ENCODE measurements at places on chromosomes 7 and 10.

- DNase-seq: no peak
Observed at GRCh38 chr10:76404531-76404930, 973.1 kb downstream of the LRMDA start.

DNA sequence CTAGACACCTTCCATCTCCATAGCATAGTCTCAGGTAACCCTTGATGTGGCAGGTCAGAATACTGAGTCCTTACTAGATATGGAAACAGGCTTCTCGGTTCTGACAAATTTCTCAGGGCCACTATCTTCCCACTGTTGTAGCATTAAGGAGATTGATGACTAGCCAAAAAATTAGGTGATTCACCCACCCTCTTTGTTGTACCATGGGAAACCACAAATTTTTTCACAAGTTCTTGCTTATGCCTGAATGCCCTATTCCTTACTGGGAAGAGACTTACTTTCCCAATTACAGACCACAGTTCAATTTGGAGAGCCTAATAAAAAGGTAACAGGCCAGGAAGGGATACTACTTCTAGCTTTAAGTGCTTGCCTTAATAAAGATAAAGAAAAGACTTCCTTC is 948.8 kb downstream of the GRM8 start:
- no peak for DNase-seq

GRCh38 chr10:34400075-34400474 is 415.0 kb downstream of the PARD3 start:
- DNase-seq: no peak

DNA sequence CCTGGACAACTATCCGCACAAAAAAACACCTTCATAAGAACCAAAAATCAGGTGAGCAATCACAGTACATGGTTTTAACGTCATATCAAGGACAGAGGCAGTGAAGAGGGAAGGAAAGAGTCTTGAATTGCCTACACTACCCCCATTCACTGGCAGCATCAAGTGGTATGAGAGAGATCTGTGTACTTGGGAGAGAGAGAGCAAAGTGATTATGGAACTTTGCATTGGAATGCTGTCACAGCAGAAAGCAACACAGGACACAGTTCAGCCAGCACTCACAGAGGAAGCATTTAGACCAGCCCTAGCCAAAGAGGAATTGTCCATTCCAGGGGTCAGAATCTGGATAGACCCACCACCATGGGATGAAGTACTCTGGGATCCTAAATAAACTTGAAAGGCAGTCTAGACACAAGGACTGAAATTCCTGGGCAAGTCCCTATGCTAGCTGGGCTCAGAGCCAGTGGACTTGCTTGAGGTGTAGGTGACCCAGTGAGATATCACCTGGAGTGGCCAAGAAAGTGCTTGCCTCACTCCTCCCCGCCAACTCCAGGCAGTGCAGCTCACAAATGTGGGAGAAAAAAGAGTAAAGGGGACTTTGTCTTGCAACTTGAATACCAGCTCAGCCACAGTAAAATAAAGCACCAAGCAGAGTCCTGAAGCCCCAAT is 30.5 kb upstream of the SFTPD start:
- no peak for DNase-seq

- peak; percentile 43 for DNase-seq
Observed at GRCh38 chr10:110016039-110016438, 8.3 kb downstream of the ADD3 start.

GRCh38 chr10:22556774-22557173 is 157.6 kb downstream of the PIP4K2A start:
- no peak for DNase-seq

DNA sequence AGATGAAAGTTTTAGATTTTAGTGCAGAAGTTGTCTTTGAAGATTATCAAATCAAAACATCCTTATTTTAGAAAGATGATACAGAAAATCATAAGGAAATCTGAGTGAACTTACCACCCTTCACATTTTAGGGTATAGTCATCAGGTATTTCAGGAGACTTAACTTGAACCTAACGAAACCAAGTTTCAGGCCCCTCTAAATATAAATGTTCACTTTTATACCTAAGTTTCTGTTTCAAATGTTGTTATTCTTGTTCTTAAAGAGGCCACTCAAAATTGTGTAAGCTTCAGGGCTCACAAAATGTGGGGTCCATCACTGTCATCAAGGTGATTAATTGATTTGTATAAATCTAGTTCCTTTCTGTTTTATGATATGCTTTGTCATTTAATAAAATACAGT is 216.2 kb downstream of the KIAA1217 start:
- DNase-seq: no peak

GRCh38 chr10:48899781-48900180 is 39.9 kb downstream of the LRRC18 start:
- DNase-seq: no peak

DNA sequence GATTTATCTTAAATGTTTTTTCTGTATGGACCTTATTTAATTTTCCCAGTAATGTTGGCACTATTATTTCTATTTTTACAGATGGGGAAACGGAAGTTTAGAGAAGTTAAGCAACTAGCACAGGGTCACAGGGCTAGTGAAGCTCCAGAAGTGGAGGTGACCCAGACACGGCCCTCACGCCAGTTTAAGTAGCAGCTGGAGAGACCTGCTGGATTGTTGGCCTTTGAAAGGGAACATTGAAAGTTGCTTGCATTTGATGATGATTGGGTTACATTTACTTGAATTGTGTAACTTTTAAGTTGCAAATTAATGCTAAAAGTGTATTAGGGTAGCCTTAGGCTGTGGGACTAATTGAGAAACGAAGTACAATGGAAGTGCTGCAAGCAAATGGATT is 25.6 kb downstream of the CDK14 start:
- no peak for DNase-seq

GRCh38 chr10:125038637-125039036 is 96.7 kb downstream of the ZRANB1 start:
- peak; percentile 17 for DNase-seq

GRCh38 chr7:92782855-92783254 is 53.5 kb downstream of the CDK6 start:
- DNase-seq: no peak

- no peak for DNase-seq
Observed at GRCh38 chr7:19351341-19352304, 206.4 kb upstream of the FERD3L start.

DNA sequence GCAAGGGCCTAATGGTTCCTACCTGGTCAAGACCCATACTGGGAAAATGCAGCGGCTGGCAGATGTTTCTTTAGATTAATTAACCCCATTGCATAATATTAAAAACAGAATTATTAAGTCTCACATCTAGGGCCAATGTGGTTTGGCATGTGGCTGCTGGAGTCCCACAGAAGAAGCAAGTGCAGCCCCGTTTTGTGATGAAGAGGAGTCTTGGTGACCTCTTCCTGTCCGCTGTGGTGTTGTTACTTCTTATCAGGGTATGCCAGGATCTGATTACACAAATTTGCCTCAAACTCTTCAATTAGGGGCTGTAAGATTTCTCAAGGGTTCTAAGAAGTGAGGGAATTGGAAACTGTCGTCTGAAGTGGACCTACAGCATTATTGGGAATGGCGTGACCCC is 240.3 kb downstream of the SEC23IP start:
- DNase-seq: no peak

DNA sequence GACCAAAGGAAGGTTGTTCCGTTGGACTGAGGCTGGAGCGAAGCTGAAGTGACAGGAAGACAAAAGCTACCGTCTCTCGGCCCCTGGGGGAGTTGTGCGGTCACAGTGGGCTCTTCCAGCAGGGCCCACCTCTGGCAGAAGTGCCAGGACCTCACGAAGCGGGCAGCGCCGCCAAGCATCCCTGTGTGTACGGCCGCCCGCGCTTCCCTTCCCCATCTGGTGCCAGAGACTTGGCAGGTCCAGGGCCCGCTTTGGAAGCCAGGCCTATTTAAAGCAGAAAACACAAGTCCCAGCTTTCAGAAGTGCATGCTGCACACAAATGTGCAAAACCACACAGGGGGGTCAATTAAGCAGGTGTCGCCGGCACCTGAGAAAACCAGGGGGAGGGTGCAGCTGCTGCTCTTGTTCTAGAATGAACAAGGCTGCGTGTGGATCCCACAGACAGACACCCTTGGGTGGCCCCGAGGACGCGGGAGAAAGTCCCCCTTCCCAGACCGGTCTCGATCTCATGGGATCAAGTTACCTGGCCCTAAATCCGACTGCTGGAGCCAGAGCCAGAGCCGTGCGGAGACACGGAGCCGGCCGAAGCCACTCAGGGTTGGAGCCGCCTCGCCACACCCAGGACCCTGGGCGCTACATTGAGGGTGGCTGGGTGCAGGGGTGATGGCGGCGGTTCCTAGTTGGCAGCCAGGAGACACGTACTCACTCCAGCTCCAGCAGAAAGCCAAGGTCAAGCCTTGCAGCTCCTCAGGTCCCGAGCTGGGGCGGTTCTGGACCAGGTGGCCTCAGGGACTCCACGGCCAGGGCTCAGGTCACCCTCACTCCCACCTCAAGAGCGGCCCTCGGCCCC is 51.8 kb upstream of the PPP2R2D start:
- no peak for DNase-seq

DNA sequence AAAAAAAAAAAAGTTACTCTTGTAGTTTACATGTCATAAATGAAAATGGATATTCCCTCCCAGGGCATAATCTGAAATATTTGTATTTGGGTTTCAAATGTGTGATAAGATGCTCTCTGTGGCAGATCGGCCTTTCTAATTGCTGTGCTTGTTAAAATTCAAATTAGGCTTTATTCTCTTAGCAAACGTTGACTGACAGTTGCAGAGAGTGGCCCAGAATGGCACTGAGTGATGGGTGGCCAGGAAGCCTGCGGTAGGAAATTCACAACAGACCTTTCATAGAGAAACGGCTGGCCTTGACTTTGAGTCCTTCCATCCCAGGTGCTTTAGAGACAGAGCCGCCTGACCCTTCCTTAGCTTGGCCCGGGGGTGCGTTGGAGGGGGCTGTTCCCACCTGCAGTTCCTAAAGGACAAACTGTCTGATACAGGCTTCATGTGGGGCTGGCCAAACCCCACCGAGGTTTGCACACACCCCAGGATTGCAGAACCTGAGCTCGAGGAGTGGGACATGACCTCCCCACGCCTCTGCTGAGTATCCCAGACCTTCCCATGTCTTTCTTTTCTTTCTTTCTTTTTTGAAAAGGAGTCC is 152.7 kb downstream of the CUX1 start:
- peak; percentile 75 for DNase-seq

DNA sequence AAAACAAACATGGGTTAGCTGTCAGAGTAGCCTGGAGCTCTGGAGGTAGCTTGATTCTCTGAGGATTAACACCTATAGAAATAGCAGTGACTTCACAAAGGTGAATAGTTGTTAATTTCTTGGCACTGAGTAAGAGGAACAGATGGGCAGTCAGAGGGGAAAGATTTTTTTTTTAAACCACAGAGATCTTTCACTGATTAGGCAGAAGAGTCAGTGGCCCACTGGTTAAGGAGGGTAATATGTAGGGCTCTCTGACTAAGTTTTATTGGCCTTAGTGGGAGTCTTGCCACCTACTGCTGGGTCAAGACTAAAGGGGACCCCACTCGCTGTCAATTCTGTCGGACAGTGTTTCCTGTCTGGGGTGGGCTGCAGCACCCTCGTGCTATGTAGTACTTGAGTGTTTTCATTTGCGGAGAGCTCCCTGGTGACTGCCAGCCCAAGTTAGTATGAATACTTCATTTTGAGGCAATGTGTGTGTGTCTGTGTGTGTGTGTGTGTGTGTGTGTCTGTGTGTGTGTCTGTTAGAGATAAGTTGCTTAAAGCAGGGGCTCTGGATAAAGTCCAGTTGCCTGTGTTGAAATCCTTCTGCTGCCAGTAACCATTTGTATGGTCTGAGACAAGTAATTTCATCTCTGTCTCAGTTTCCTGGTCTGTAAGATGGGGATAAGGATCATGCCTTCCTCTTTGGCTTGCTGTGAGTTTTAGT is 145.2 kb downstream of the ARID5B start:
- no peak for DNase-seq
